ELF-1 (cell line): ENCODE measurements at places on chromosomes 6 and 20.

DNA sequence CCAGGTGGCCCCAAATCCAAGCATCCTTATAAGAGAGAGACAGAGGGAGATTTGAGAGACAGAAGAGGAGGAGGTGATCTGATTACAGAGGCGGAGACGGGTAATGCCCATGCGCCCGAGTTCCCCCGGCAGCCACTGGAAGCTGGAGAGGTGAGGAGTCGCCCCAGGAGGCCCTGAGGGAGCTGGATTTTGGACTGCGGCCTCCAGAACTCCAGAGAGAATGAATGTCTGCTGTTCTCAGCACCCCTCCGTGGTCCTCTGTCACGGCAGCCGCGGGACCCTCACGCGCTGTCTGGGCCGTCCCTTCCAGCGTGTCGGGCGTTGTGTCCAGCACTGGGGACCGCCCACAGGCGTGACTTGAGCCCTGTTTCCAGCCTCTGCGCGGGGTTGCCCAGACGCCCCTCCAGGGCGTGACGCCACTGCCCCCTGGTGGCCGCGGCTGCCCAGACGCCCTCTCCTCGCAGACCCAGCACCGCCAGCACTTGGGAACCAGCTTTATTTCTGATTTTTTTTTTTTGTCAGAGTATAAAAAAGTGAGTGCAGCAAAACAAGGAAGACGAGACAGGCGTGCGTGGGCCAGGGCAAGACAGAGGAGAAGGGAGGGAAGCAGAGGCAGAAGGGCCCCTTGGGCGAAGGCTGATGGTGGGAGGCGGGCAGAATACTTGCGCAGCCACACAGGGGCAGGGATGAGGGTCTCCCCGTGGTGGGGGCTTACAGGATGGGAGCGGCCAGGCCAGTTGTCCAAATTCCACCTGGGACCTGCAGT is 4.1 kb upstream of the ZNF512B start:
- peak; percentile 93 for DNase-seq

DNA sequence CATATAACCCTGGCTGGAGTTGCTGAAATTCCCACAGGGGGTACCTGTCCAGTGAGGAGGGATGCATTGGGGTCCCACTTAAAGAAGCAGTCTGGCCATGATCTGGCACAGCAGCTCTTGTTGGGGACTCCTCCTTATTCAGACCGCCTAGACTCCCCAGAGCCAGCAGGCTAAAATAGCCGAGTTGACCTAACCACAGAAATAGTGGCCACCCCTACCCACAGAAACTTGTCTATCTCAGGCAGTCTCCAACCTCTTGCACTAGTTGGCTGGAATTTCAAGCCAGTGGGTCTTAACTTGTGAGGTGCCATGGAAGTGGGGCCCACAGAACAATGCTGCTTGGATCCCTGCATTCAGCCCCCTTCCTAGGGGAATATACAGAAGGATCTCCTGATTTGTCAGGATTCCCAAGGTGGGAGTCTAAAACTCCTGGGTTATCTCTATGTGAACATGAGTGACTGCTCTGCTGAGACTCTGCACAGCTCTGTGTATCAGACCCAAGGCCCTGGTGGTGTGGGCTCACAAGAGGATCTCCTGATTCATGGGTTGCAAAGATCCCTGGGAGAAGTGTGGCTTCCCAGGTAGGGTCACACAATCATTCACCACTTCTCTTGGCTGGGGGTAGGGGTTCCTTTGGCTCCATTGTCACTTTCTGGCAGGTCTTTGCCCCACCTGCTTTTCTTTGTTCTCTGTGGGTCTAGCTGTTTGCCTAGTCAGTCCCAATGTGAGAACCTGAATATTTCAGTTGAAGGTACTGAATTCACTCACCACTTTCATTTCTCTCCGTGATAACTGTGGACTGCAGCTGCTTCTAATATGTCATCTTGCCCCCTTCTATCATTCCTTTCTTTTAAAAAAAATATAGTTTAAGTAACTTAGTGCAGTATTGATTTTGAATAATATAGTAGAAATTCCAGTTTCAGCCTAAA is 65.5 kb upstream of the CLVS2 start:
- DNase-seq, result no peak

DNA sequence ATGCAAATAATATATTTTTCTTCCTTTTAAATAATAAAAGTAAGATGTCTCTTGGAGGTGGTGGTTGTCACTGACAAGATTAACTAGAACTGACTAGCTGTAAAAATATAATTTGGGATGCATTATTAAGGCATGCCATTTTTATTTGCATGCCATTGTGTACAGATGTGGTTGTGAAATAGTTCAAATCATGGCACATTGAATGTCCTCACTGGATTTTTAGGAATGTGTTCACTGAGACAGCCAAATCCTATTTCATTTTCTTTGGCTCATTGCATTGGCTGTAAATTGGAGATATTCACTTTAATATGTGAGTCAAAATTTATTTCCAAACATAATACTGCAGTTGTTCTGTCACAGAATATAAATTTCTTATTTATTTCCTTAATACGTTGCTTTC is 62.3 kb downstream of the ESR1 start:
- DNase-seq, result no peak

DNA sequence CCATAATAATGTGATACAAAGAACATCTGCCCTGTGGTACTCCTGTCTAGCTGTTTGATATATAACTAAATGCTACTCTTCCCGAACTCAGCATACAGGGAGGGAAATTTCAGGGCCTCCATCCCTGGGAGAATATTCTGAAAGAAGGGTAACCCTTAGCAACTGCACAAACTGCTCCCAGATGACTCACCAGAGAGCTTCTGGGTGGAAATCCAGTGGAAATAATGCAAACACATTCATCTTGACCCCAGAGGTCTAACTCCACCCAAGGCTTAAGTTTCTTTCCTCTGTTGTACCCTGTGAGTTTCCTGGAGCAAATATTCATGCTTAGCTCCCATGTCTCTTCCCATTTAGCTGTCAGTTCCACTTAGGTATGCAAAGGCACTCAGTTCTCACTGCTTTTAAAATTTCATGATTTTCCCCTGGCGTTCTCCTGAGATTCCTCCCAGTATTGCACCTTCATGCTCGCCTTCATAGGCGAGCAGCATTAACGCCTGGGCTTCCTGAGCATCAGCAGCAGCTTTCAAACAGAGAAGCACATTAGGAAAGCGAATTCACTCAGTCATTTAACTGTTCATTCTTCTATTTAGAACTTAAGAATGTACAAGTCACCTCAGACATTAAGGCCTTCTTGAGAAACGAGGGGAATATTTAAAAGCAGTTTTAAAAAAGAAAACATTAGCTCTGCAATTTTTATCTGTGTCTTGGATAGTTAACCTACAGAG is 43.8 kb upstream of the LAMA4 start:
- DNase-seq, result no peak

- DNase-seq, result no peak
These were observed 29.2 kb upstream of the DSP start for GRCh38 chr6:7512320-7512719.

- DNase-seq, result peak; percentile 76
These were observed 55.2 kb downstream of the TGM2 start for GRCh38 chr20:38109591-38110524.

DNA sequence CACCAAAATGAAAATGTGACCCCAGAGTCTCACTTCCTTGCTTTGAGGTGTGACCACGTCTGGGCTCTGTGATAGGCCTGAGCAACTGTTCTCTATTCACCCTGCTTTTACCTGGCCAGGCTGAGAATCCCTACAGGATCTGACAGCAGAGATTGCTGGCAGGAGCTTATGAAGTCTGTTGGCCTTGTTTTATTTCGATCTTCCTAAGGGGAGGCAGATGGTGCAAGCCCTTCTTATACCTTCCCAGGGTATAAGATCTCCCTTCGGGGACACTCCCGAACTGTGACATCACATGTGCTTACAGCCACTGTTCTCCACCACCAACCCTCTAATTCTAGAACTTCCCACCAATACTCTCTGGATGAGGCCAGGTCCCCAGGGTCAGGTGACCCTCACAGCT is 26.8 kb downstream of the MYT1 start:
- no peak for DNase-seq

DNA sequence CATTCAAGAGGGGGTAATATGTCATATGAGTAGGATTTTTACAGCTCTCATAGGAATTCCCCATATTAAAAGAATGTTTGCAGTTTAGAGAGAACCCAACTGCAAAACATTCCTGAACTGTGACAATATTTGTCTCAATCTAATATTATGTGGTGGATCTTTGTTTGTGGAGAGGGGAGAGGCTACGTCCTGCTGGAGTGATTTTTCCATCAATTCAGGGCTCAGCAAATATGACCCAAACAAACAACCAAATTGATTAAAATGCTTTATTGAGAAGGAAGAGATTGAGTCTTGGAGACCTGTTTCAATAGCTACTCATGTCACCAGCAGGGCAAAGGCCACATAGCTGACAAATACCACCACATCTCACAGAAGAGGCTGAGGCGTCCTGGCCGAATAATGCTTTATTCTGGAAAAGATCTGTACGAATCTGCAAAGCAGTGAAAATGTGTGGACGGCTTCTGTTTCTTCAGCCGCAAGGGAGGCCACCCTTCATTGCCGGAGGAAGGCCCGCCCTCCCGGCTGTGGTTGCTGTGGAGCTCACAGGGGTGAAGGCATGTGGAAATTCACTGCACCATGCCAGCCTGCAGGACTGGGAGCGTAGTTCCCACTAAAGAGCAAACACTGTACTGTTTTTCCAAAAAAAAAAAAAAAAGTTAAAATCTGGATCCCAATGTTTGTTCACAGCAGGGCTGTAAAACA is 89.7 kb upstream of the QKI start:
- no peak for DNase-seq

GRCh38 chr6:140561701-140562100 is 1187.3 kb upstream of the CITED2 start:
- no peak for DNase-seq

GRCh38 chr20:4041748-4042411 is 26.5 kb upstream of the RNF24 start:
- peak; percentile 68 for DNase-seq

- no peak for DNase-seq
These were observed 21.6 kb downstream of the RNF8 start for GRCh38 chr6:37375376-37375775.

- DNase-seq, result no peak
These were observed 27.8 kb downstream of the LRRC1 start for GRCh38 chr6:53822401-53823125.

DNA sequence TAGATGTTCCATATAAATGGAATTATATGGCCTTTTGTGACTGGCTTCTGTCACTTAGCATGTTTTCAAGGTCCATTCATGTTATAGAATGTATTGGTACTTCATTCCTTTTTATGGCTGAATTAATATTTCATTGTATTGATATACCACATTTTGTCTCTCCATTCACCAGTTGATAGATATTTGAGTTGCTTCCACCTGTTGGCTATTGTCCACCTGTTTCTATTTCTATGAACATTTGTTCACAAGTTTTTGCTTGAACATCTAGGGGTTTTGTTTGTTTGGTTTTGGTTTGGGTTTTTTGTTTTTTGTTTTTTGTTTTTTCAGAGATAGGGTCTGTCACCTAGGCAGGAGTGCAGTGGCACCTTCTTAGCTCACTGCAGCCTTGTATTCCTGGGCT is 23.2 kb downstream of the WFDC3 start:
- DNase-seq, result no peak
